ENCODE measurements at places on chromosomes 1 and 21.

- no peak for DNase-seq
These were observed 48.5 kb downstream of the C8B start for GRCh38 chr1:56917356-56917755.

- no peak for DNase-seq
These were observed 30.9 kb upstream of the NTMT2 start for GRCh38 chr1:170114906-170115305.

GRCh38 chr1:46333300-46334029 is 7.1 kb upstream of the NSUN4 start:
- DNase-seq: no peak

- no peak for DNase-seq
These were observed 195.7 kb downstream of the ROR1 start for GRCh38 chr1:63969441-63969901.

DNA sequence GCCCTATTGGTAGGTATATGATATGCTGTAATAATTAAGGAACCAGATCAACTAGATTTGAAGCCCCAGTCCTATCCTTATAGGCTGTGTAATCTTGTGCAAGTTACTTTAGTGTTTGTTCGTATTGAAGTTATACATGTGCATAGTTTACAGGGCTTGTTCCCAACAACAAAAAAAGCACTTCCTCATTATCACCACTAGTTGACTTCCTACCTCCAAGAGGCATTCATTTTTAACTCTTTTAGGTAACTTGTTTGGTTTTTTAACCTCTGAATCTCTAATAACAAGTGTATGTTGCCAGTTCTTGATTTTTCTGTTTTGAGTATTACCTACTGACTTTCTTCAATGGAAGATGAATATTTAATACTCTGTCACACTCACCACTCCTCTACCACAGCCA is 71.9 kb downstream of the ST3GAL3 start:
- no peak for DNase-seq

Measured in HS-27A (cell line).